ENCODE measurements at places on chromosomes 3 and 15.

DNA sequence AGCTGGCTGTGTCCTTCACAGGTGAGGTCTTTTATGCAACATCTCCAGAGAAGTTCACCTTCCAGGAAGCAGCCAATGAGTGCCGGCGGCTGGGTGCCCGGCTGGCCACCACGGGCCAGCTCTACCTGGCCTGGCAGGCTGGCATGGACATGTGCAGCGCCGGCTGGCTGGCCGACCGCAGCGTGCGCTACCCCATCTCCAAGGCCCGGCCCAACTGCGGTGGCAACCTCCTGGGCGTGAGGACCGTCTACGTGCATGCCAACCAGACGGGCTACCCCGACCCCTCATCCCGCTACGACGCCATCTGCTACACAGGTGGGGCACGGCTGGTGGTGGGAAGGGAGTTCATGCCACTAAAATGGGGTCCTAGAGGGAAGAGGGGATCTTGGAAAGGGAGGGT, 40.1 kb downstream of the ACAN start:
- no peak for DNase-seq

GRCh38 chr15:97899981-97900380, 60.5 kb upstream of the ARRDC4 start:
- DNase-seq, result no peak

DNA sequence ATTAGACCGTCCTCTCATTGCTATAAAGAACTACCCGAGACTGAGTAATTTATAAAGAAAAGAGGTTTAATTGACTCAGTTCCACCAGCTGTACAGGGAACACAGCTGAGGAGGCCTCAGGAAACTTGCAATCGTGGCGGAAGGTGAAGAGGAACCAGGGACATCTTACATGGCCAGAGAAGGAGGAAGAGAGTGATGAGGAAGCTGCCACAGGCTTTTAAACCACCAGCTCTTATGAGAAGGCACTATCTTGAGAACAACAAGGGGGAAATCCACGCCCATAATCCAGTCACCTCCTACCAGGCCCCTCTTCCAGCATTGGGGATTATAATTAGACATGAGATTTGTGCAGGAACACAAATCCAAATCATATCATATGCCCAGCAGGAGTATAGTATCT, 138.5 kb downstream of the ALCAM start:
- no peak for DNase-seq

GRCh38 chr3:177468331-177468730, 271.0 kb upstream of the TBL1XR1 start:
- peak; percentile 53 for DNase-seq

DNA sequence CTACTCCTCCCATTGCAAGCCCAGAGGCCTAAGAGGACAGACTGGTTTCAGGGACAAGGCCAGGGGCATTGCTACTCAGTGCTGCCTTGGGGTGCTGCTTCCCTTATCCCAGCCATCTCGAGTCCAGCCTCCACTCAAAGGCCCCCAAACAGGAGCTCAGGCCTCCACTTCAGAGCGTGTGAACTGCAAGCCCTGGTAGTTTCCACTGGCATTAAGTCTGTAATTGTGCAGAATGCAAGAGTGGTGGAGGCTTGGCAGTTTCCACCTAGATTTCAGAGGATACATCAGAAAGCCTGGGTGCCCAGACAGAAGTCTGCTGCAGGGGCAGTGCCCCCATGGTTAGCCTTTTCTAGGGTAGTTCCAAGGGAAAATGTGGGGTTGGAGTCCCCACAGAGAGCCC, 192.8 kb upstream of the ST8SIA2 start:
- DNase-seq, result no peak

DNA sequence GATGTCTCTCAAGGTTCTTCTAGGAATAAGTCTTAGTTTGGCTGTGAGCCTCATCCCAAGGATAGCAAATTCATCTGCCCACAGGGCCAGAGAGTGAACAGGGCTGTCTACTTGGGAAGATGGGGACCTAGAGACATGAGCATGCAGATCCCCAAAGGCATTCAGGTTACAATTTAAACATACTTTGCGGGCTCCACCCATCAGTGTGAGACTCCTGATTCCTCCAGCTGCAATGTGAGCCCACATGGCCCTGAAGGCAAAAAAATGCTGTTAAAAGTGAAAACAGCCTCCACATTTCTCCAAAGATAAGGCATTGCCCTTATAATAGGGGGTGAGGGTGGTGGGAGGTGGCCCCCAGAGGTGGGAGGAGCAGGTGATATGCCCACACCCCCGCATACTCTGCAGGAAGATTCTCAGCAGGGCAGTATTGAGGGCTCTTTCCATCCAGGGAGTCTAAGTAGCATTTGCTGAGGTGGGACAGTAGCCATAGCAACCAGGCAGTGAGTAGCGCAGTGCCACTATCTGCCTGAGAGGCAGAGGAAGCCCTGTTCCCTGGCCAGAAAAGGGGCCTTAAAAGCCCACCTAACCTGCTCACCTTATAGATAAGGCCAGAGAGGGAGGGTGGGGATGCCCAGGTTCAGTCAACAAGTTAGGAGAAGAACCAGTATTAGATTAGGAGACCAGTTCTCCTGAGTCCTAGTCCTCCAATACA, 31.2 kb downstream of the TGM4 start:
- no peak for DNase-seq

GRCh38 chr3:38746641-38747040, 69.4 kb downstream of the SCN10A start:
- no peak for DNase-seq

All from HCEC 1CT (cell line).